ENCODE measurements at places on chromosomes 2 and 18.

GRCh38 chr2:102423368-102423767, 408 bp downstream of the IL18RAP start:
- DNase-seq: no peak

DNA sequence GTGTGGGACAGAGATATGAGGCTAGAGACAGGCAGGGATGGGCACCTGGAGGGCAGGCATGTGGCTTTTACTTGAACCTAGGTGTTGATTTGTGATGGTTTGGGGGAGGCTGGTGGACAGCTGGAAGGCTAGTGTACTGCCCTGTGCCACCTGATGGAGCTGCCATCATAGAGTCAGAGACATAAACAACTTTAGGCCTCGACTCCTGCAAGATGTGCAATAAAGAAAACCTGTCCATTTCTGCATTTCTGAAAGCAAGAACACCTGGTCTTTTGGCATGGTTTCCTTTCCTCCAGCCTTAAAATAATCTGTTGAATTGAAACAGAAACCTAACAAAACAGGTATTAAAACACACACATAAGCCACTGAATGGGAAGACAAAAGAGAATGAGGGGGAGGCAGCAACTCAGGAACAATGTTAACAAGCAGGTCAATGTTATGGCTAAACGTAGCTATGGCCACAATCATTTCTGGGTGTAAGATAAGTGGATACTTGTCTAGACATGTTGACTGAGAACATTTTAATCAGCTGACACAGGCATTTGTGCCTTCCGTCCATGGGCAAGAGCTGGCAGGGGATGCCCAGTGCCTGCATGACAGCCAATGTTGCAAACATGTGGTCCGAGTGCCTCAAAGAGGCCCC, 87.8 kb downstream of the KCTD1 start:
- DNase-seq: no peak

- DNase-seq: no peak
These were observed 3.4 kb downstream of the LPIN1 start for GRCh38 chr2:11749646-11750349.

GRCh38 chr2:203759690-203760365, 53.4 kb downstream of the CD28 start:
- DNase-seq: no peak

- DNase-seq: no peak
These were observed 1152.0 kb upstream of the CDH2 start for GRCh38 chr18:29328932-29329331.

DNA sequence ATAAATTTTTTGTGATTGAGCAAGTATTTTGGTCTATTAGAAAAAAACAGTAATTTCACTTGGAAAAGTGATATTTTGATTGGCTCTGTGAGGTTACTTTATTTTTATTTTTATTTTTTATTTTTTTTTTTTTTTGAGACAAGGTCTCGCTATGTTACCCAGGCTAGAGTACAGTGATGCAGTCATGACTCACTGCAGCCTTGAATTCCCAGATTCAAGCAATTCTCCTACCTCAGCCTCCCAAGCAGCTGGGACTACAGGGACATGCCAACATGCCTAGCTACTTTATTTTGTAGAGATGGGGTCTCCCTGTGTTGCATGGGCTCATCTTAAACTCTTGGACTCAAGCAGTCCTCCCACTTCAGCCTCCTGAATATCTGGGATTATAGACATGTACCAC, 60.9 kb upstream of the MGAT5 start:
- DNase-seq: no peak

GRCh38 chr2:133940134-133940533, 313.7 kb upstream of the MGAT5 start:
- no peak for DNase-seq

DNA sequence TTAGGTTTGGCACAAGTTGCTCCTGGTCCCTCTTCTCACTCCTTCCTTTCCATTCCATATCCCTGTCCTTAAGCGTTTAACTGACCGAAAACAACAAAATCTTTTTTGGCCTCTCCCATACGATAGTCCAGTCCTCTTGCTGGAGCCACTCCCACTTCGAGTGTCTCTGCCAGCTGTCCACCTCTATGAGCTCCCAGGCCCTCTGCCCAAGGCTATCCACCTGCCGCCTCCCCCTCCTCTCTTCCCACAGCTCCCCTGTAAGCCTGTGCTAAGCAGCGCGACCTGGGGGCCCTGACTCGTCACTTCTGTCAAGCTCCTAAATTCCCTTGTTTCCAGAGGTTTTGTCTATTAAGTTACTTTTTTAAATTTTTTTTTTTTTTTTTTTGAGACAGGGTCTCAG, 47.0 kb upstream of the FOSL2 start:
- no peak for DNase-seq

DNA sequence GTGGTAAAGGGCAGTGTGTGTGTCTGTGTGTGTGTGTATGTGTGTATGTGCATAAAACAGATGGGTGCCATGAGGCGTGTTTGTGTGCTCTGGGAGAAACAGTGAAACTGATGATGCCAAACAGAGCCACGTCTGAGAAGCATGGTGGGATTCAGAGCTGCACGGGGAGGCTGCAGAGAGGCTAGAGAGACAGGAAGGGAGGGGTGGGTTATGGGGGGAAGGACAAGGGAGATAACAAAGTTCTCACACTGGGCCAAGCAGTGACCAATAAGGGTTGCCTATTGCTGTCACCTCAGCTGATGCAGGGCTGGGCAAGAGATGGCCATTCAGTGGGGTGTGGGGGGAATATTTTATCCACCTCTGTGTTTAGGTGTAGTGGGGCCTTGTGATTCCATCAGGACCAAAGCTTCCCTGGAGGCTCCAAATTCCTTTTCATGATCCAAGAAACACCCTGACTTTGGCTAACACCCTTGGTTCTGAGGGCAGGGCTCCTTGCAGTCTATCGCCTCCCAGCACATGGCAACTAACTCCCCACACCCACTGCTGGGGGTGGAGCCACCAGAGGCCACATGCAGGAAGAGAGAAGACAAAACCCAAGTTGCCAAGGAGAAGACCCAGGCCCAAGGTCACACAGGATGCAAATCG, 54.2 kb upstream of the POMC start:
- DNase-seq: no peak

- DNase-seq: no peak
These were observed 96.9 kb downstream of the CYP26B1 start for GRCh38 chr2:72050734-72051133.

DNA sequence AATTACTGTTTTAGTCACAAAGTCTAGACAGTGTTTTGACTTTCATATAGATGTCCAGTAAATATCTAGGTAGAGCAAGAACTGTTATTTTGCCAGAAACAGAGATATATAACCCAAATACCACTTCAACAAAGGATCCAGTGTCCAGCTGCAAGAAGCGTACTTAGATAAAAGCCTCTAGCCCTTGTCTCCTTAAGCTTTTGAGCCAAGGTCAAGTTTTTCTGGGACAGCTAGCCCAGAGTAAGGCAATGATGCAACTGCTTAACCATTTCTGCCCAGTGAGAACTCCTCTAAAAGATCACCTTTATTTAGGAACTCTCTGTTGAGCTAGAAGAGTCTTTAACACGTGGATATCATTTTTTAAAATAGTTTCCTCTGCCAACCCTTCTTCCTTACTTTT, 1424.9 kb upstream of the NXPH2 start:
- DNase-seq: no peak

GRCh38 chr2:157055660-157056199, 201.8 kb upstream of the GALNT5 start:
- no peak for DNase-seq

- no peak for DNase-seq
These were observed 215.5 kb downstream of the CYP26B1 start for GRCh38 chr2:71932037-71932779.

DNA sequence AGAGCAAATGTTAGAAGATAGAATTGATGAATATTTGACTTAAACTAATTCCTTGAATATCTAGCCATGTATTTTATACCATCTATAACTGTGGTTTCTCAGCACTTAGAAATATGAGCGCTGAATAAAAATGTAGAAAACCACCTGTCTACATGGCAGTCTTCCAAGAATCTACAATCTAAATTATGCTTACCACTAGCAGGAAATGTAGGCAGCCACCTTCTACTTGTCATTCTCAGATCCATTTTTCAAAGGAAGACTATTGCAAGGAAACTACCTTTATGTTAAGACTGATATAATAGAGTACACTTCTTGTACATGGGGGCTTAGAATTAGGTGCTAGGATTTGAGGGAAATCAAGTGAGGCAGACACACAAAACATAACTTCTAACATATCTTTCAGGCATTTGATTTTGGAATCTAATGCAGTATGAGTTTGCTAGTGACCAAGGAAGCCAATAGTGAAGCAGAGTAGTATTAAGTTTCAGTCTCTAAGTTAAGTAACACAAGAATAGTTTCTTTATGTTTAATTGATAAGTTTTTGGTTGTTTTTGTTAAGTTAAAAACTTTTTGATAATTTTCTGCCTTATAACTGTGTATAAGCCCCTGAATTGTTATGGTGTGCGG, 175.9 kb upstream of the ITGA4 start:
- no peak for DNase-seq

GRCh38 chr18:23626451-23627279, 36.0 kb downstream of the ANKRD29 start:
- DNase-seq: no peak

- no peak for DNase-seq
These were observed 233.7 kb downstream of the HDAC4 start for GRCh38 chr2:239167011-239167673.

DNA sequence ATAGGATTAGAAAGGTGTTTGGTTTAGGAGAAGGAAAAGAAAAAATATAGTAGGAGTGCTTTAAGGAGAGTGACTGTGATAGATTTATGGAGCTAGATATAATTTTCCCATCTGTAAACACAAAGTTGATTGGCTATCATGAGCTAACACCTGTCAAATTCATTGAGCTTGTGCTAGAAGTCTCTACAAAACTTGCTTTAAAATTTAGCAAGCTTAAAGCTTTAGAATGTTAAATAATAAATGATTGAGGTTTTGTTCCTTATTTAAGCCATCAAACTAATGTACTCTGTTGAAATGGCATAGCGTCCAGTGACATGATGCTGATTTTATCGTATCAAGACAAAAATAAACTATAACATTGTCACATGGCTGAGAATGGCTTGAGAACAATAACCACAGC, 1497.4 kb upstream of the DDX18 start:
- no peak for DNase-seq

- no peak for DNase-seq
These were observed 54.8 kb upstream of the ASB18 start for GRCh38 chr2:236319036-236319435.

- no peak for DNase-seq
These were observed 76.0 kb upstream of the PELI1 start for GRCh38 chr2:64220265-64220664.

DNA sequence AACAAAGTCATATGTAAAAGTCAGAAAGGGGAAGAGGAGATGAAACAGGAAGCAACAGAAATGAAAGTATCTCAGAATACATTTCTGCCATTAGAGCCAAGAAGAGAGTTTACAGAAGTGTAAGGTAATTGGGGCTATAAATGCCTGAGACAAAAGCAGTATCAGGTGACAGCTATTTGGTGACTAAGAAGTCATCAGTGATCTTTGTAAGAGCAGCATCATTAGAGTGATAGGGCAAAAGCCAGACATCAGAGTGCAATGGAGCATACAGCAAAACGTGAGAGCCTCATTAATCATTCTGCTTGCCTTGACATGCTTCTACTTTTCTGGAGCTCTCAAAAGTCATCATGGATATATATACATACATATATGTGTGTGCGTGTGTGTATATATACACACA, 804.7 kb upstream of the PIK3C3 start:
- DNase-seq: no peak

- DNase-seq: no peak
These were observed 255.9 kb downstream of the PLCL1 start for GRCh38 chr2:198060277-198060676.

DNA sequence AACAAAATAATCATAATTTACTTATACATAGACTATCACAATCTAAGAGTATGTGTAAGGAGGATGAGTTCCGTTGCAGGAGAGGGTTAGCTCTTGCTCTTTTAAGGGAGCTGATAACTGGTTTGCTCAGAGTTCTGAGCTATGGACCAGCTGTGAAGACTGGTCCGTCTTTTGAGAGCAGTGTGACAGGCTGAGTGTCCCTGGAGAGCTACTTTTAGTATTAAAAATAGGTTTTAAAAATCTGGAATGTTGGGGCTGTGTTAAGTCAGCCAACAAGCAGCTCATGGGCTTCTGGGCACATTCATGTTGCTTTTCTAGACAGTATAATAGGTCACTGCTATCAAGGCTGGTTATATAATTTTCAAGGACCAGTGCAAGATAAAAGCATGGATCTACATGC, 41.5 kb upstream of the TMEM131 start:
- no peak for DNase-seq

DNA sequence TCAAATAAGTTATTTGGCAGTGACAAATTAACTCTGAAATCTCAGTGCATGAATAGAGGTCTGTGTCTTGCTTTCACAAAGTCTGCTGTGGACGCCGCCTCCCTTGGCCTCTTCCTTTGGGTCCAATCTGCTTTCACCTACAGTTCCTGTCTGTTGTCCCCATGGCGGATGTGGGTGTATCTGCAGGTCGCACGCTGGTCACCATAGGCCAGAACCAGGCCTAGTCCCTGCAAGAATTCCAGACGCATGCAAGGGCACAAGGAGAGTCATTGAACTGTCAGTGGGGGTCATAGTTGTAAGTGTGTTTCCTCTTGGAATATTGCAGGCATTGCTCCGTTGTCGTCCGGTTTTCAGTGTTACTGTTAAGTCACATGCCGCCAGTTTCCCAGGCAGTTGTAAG, 7.4 kb downstream of the SOCS6 start:
- DNase-seq: no peak

DNA sequence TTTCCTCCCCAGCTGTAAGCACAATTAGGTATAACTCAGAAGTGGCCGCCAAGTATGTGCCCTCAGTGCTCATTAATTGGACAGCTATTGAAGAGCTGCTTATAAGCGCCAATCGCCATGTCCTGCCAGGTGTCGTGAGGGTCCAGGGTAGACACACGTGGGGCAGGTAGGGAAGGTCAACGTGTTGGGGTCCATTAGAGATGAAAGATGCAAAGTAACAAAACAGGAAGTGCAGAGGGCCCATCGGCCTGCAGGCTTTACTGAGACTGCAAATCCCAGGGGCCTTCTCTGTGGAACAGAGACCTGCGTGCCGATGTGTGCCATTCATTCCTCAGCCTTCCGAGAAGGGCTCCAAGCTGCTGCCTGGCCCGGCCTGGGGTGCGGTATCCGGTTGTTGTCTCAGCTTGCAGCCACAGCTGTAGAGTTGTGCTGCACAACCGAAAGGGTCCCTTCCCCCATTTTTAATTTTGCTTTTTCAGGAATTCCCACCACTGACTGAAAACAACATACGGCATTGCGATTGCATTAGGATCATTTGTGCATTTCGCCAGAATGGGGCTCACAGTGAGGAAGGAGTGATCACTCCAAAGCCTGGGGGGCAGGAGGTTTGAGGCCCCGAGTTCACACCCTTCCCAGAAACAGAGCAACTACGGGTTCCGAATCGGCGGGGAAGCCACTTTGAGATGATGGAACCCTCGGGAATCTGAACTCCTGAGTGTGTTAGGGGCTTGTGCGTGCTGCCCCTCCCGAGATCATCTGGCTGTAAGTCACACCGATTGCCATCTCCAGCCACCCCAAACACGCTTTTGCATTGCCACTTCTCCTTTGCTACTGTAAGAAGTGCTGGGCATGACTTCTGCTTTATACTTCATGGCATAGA, 94.3 kb downstream of the TSHZ1 start:
- DNase-seq: no peak

All from stimulated activated CD4-positive, alpha-beta T cell treated with anti-CD3 and anti-CD28 coated beads, TNF-alpha, amount 100 ng/mL, for 4 hours (primary cell).